ENCODE measurements at places on chromosomes 7 and 10.

GRCh38 chr10:111446966-111447365, 370.1 kb downstream of the ADRA2A start:
- no peak for DNase-seq

DNA sequence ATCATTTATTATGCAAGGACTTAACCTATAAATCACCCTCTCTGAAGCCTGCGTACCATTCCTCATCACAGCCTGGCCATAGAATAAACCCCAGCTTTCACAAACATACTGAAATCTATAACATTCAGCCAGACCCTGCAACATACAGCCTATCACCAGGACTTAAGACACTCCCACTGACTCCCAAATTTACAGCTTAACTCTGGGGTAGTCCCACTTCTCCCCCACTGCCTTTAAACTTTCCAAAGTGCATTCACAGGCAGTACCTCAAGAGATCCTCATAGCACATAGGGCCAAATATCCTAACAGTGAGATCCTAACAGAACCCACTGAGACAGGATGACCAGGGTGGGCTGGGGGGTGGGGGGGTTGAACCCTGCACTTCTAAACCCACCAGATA, 3.5 kb downstream of the LDB1 start:
- DNase-seq, result no peak

GRCh38 chr7:40303996-40304395, 169.2 kb downstream of the SUGCT start:
- DNase-seq, result no peak

DNA sequence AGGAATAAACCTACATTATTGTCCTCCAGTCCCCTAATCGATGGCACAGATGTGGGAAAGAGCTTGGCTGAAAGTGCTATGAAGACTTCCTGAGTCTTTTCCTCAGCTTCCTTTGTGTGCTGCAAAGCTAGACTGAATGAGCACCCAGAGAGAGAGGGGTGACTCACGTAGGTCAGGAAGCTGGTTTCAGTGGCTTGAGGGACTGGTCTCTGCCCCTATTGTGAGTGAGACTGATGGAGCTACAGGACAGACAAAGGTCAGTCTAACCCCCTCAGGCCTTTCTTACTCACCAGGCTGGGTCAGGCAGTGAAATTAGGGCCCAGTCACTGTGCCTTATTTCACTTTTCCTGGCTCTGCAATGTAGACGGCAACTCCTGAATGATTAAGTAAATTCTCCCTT, 171.1 kb upstream of the GRB10 start:
- no peak for DNase-seq

- no peak for DNase-seq
These were observed 220.4 kb downstream of the DOCK4 start for GRCh38 chr7:111985798-111986197.

DNA sequence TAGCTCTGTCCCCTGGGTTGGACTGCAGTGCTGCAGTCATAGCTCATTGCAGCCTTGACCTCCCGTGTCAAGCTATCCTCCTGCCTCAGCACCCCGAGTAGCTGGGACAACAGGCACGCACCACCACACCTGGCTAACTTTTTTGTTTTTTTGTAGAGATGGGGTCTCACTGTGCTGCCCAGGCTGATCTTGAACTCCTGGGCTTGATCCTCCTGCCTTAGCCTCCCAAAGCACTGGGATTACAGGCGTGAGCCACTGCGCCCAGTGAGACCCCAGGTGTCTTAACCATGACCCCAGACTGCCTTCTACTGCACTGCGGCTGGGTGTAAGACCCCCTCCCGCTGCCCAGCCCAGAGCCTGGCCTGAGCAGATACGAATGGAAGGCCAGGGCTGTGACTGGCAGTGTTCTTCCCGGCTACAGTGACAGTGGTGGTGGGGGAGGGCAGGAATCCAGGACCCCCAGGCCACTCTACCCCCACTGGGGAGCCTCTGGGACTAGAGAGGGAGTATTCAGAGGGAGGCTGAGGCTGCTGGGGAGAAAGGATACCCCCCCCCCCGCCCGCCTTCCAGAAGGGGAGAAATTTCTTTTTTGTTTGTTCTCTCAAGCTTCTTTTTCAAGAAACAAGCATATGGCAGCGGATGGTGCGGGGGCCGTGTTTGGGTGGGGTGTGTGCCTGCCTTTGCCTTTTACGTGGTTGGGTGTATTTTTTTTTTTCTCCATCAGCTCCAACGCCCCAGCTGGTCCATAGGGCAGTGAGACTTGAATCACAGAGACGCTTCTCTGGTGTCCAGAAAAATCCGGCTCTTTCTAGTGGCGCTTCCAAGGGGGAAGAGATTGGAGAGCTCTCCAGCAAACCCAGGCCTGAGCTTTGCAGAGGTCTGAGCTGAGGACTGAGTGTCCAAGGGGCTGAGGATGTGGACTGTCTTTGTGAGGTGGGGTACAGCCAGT, 36.6 kb downstream of the GTF2IRD1 start:
- DNase-seq, result no peak

DNA sequence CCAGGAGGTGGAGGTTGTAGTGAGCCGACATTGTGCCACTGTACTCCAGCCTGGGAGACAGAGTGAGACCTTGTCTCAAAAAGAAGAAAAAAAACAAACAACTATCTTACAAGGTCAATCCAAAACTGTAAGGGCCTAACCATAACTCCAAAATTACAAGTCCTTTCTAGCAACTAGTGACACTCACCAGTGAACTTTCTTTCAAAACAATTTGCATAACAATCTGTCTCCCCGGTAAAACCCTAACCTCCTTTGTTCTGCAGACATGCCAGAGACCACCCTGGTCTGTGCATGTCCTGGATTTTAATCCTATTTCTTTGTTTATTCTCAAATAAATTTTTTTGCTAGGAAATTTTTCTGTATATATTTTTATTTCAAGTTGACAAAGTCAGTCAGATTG, 68.1 kb downstream of the EXOC6 start:
- no peak for DNase-seq

GRCh38 chr10:118926441-118926840, 103.1 kb upstream of the NANOS1 start:
- DNase-seq, result no peak

DNA sequence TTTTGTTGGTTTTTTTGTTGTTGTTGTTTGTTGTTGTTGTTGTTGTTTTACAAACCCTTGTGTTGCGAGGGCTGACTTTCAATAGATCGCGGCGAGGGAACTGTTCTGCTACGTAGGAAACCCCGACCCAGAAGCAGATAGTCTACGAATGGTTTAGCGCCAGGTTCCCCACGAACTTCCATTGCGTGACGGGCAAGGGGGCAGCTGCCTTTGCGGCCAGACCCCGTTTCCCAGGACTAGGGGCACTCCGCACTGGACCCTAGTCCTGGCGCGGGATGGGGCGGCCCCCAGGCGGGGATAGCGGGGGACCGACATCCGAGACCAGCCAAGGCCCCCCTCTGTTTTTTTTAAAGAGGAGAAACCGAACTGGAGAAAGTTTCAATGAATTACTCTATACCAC, 119.6 kb downstream of the LRRTM3 start:
- no peak for DNase-seq

GRCh38 chr10:56181607-56182006, 179.5 kb downstream of the ZWINT start:
- DNase-seq, result no peak

- DNase-seq, result no peak
These were observed 178.5 kb downstream of the GPAM start for GRCh38 chr10:112005044-112005443.

DNA sequence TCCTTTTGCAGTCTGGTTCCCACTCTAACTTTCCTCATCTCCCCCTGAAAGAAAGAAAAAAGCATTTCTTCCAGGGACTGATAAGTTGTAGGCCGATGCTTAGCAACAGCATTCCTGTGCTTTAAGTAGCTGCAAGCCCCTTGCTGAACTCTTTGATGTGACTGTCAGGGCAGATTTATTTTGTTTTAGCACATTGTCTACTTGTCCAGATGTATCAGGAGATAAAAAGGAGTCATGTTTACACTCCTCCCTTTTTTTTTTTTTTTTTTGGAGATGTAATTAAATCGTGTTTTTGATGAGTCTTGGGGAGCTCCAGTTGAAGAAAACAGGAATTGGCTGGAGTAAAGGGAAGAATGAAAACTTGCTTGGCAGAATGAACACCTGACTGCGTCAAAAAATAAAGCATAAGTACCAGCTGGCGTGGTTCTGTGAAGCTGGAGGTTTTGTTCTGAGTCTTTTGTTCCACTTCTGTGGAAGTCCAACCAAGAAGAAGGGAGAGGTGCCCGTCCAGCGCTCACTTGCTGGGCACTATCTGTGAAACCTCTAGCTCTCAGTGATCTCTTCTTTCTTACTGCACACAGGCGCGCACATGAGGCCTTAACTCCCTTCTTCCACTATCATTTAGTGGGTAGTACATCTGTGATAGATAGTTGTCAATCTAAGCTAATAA, 871.7 kb downstream of the LRMDA start:
- DNase-seq, result no peak

- no peak for DNase-seq
These were observed 162.9 kb downstream of the ST7 start for GRCh38 chr7:117116211-117116610.

DNA sequence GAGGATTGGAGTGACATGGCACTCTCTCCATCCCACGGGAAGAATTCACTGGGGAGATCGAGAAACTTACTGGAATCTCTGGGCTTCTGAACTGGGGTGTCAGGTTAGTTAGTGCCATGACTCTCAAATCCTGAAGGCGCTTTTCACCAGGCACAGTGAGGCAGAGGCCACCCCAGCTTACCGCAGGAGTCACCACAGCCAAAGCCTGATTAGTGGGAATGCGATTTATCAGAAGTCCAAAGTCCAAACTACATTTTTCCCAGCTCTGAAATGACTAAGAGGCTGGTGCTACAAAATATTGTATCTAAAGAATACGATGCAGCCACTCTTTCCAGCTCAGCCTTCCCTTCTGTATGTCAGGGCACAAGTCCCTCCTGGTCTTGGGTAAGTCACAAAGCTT, 334.8 kb upstream of the SHH start:
- DNase-seq, result no peak

GRCh38 chr7:105975770-105976417, 12.8 kb downstream of the CDHR3 start:
- DNase-seq, result peak; percentile 10

DNA sequence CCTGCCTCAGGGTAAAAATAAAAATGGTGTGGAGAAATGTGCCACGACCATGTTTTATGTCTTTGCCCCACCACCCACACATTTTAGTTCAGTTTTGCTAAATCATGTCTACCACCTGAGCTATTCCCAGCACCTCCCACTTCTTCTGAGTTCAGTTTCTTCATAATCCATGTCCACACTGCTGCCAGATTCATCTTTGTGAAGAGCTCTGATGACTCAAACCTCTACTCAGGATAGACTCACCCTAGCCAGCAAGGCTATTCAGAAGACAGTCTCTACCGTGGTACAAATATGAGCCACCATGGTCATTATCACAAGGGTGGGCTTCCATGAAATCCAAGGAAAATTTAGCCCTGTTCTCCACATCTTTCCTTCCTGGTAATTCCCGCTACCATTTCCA, 231.1 kb upstream of the PRKCQ start:
- no peak for DNase-seq

DNA sequence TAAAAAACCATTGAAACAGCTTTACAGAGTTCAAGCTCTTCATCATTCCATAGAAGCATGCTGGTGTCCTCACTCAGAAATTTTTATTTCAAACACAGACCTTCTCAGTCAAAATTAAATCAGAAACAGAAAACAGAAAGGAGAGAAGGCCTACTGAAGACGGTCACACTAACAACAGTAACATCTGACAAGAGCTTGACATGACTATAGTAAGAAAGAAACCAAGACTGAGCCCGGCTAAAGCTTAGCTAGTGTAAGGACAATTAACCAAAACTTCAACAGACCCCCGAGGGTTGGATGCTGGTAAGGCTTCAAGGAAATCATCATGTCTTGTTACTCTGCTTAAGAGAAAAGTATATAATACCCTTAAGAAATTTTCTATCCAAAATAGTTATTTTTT, 38.6 kb downstream of the MTPN start:
- no peak for DNase-seq

All from NCI-H1092 treated with DMSO at 0.1 percent for 48 hours (cell line).